CD4-positive, alpha-beta T cell treated with Interferon alpha-2 for 1 hour (primary cell): ENCODE measurements at places on chromosomes 1 and 21.

- no peak for DNase-seq
Measured at GRCh38 chr1:247335882-247336281, 4.2 kb upstream of the ZNF496 start.

- DNase-seq: no peak
Measured at GRCh38 chr21:45821315-45821962, 160.1 kb upstream of the COL6A1 start.

GRCh38 chr1:153306303-153307220 is 6.2 kb downstream of the PGLYRP3 start:
- DNase-seq: no peak

DNA sequence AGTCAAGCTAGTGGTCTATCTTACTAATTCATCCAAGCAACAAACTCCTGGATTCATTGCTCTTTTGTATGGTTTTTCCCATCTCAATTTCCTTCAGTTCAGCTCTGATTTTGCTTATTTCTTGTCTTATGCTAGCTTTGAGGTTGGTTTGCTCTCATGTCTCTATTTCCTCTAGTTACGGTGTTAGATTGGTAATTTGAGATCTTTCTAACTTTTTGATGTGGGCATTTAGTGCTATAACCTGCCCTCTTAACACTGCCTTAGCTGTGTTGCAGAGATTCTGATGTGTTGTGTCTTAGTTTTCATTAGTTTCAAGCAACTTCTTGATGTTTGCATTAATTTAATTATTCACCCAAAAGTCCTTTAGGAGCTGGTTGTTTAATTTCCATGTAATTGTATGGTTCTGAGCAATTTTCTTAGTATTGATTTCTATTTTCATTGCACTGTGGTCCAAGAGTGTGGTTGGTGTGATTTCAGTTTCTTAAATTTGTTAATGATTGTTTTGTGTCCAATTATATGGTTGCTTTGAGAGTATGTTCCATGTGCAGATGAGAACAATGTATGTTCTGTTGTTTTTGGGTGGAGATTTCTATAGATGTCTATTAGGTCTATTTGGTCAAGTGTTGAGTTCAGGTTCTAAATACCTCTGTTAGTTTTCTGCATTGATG is 154.6 kb downstream of the PLPPR5 start:
- DNase-seq: no peak

DNA sequence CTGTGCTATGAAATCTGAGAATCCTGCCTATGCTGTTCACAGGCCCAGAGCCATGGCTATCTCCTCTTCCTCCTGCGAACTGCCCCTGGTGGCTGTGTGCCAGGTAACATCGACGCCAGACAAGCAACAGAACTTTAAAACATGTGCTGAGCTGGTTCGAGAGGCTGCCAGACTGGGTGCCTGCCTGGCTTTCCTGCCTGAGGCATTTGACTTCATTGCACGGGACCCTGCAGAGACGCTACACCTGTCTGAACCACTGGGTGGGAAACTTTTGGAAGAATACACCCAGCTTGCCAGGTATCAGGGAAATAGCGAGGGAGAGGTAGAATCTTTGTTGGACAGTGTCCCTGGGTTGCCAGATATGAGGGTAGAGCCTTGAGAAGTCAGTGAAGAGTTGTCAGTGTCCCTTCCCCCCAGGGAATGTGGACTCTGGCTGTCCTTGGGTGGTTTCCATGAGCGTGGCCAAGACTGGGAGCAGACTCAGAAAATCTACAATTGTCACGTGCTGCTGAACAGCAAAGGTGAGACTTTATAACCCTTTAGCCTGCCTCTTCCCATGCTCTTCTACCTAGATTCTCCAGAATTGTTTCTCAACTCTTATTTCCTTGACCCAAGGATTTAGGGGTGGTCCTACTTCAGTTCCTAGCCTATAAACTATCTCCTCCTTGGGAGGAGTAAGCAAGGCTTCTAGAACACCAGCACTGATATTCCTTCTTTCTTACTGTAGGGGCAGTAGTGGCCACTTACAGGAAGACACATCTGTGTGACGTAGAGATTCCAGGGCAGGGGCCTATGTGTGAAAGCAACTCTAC is 1.4 kb downstream of the NIT1 start:
- DNase-seq: peak; percentile 84

GRCh38 chr21:28522014-28522799 is 470.5 kb downstream of the LTN1 start:
- peak; percentile 1 for DNase-seq

DNA sequence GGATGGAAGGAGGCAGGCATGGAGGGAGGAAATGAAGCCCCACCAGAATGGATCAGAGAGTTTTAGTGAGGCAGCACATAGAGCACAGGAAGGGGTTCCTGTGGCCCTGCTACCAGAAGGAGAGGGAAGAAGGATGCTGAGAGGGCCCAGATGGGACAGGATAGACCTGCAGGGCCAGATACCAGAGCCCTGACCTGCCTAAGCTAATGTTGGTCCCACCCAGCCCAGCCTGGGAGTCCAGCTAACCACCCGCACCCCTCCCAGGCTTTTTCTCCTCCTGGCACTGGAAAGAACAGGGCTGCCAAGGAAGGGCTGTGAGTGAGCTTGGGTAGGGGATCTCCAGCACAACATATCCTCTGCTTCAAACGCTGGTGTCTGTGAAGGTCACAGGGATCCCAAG is 6.9 kb downstream of the NECTIN4 start:
- no peak for DNase-seq

- DNase-seq: no peak
Measured at GRCh38 chr1:62076286-62076685, 118.4 kb upstream of the L1TD1 start.

DNA sequence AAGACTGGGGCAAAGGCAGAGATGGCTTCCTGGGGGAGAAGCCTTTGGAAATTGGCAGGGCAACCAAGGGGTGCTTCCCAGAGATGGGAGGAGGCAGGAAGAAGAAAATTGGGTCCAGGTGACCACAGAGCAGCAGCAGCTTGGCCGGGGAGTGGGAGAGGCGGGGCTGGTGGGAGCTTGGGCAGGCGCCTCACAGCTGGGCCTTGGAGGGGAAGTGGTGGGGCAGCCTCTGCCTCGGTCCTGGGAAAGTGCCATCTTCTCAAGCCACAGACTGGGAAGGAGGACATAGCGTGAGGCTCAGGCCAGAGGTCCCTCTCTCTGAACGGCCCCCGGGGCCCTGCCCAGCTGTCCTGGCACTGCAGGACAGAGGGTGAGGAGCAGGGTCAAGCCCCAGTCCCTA is 24.0 kb upstream of the WASF2 start:
- DNase-seq: no peak

DNA sequence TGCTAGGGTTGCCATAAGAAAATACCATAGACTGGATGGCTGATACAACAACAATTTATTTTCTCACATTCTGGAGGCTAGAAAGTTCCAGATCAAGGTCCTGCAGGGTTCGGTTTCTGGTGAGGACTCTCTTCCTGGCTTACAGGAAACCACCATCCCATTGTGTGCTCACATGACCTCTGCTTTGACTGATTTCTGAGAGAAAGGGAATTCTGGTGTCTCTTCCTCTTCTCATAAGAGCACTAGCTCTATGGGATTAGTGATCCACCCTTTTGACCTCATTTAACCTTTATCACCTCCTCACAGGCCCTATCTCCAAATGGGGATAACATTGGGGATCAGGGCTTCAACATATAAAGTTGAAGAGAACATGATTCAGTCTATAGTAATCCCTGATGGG is 47.5 kb downstream of the MRPL39 start:
- DNase-seq: no peak
